Activated CD4-positive, alpha-beta T cell treated with anti-CD3 and anti-CD28 coated beads for 36 hours (primary cell): ENCODE measurements at places on chromosomes 6 and 20.

- no peak for DNase-seq
- no peak overlapping the region for H3K27ac ChIP-seq
- no peak overlapping the region for H3K4me3 ChIP-seq
- H3K36me3 ChIP-seq: peaks cover 18% of the 10 kb centered on the region
- peaks cover 48% of the 10 kb centered on the region for H3K4me1 ChIP-seq
- H3K27me3 ChIP-seq: no peaks in the 10 kb centered on the region
Observed at GRCh38 chr6:42295181-42295580, 77.5 kb upstream of the MRPS10 start.

DNA sequence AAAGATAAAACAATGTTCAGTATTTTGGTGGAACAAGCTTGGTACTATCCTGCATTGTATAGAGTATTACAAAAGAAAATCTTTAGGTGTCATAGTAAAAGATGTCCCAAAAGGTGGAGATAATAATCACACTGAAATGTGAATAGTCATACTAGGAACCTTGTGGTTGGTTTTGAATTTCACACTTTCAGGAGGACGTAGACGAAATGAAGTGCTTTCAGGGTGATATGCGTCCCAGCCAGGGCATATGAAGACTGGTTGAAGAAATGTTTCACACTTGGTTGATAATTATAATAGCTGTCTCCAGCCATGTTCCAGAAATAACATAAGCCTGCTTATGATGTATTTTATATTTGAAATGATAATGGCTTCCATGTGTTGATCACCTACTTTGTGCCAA lies 60.4 kb downstream of the SCAND1 start:
- peaks cover 9% of the 10 kb centered on the region for H3K36me3 ChIP-seq
- peaks cover 15% of the 10 kb centered on the region for H3K4me1 ChIP-seq
- no peak overlapping the region for H3K4me3 ChIP-seq
- peak; percentile 24 for DNase-seq
- no peak overlapping the region for H3K27ac ChIP-seq

DNA sequence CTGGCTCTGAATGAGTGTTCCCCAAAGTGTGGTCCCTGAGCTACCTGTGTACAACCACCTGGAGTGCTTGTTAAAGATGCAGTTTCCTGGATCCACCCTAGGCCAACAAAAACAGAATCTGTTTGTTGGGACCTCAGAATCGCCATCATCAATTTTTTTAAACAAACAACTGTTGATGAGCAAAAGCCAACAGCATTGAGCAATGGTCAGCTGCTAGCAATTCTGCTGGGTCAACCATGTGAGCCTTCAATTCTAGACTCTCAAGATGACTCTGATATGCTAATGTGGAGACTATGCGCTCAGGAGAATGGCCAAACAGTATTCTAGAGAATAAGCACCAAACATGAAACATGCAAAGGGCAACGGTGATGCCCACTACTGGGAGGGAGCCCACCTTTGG lies 64.4 kb upstream of the IYD start:
- H3K36me3 ChIP-seq: no peaks in the 10 kb centered on the region
- H3K27ac ChIP-seq: no peak overlapping the region
- no peak for DNase-seq

DNA sequence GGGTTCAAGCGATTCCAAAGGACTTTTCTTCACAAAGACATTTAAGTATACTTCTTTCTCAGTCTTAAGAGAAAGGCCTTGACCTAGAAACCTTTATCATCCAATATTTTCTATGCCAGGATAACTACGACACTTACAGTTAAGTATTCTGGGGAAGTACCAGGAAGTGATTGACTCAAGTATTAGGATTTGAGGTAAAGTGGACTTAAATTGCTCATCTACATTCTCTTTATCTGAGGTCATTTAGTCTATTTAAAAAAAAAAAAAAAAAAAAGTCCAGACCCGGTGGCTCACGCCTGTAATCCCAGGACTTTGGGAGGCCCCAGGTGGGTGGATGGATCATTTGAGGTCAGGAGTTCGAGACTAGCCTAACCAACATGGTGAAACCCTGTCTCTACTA lies 114.7 kb downstream of the ZFAND3 start:
- DNase-seq: no peak
- peaks cover 42% of the 10 kb centered on the region for H3K4me1 ChIP-seq
- peaks cover 16% of the 10 kb centered on the region for H3K36me3 ChIP-seq
- H3K4me3 ChIP-seq: no peak overlapping the region
- no peak overlapping the region for H3K27ac ChIP-seq

DNA sequence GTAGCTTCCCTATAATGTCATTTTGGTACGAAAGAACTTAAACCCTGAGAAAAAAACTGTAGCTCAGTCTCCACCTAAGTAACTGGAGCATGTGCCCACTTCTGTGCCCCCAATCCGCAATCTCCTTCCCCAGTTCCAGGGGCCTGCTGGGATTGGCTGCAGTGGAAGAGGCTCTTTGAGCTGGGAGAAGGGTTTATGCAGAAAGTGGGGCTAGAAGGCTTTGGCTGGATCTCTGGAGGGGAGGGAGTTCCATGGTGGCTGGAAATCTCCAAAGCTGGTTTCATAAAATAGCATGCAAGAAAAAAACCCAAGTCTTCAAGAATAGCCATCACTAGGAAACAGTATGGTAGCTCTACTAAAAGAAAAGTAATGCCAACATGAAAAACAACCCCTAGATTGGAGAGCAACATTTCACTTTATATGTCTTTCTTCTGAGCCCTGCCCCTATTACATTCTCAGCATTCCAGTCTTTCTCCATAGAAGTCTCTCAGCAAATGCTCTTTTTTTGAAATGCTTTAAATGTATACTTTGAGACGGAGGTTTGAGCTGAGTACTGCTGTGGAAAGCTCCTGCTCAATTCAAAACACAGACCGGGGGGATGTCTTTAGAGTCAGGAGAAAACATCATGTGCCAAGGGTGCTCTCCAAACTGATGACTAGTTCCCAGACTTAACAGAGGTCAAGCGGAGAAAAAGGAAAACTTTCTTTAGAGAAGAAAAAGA lies 36.0 kb upstream of the FOXO3 start:
- H3K27me3 ChIP-seq: no peaks in the 10 kb centered on the region
- H3K27ac ChIP-seq: no peak overlapping the region
- H3K4me1 ChIP-seq: no peaks in the 10 kb centered on the region
- no peak overlapping the region for H3K4me3 ChIP-seq
- peaks cover 2% of the 10 kb centered on the region for H3K36me3 ChIP-seq

- H3K36me3 ChIP-seq: no peaks in the 10 kb centered on the region
- H3K27me3 ChIP-seq: peaks cover 33% of the 10 kb centered on the region
- no peak overlapping the region for H3K4me3 ChIP-seq
Observed at GRCh38 chr6:29524444-29525310, 34.9 kb downstream of the UBD start.

GRCh38 chr6:150380256-150380655 lies 11.4 kb downstream of the IYD start:
- no peak for DNase-seq
- peaks cover 21% of the 10 kb centered on the region for H3K27me3 ChIP-seq
- H3K4me1 ChIP-seq: no peaks in the 10 kb centered on the region
- H3K27ac ChIP-seq: no peak overlapping the region

DNA sequence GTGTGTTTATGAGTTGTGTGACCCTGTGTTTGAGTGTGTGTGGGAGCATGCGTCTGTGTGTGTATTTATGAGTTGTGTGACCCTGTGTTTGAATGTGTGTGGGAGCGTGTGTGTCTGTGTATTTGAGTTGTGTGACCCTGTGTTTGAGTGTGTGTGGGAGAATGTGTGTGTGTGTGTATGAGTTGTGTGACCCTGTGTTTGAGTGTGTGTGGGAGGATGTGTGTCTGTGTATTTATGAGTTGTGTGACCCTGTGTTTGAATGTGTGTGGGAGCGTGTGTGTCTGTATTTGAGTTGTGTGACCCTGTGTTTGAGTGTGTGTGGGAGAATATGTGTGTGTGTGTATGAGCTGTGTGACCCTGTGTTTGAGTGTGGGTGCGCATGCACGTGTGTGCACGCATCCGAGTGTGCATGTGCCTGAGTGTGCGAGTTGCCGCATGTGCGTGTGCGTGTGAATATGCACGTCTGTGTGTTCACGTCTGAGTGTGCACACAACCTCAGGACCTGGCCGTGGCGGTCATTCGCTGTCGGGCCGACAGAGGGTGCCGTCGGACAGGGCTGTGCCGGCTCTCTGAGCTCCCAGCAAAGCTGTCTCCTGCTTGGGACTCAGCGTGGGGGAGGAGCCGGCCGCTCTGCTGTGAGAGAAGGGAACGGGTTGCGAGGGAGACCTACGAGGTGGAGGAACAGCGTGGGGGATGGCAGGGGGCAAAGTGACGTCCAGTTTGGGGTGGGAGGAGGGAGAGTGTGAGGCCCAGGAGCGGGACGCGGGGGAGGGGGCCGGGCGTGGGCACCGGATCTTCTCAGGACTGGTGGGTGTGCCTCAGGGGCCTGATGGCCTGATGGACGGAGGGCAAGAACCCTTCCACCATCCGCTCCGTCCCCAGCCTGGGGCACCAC lies 19.7 kb downstream of the SLC17A9 start:
- peak overlapping the region; percentile 4 for H3K4me3 ChIP-seq
- H3K36me3 ChIP-seq: no peaks in the 10 kb centered on the region
- peaks cover 37% of the 10 kb centered on the region for H3K27me3 ChIP-seq
- H3K27ac ChIP-seq: peak overlapping the region; percentile 11
- H3K4me1 ChIP-seq: peaks cover 16% of the 10 kb centered on the region

GRCh38 chr6:100808638-100809275 lies 72.4 kb downstream of the ASCC3 start:
- H3K36me3 ChIP-seq: peaks cover 24% of the 10 kb centered on the region
- H3K27me3 ChIP-seq: no peaks in the 10 kb centered on the region
- H3K4me1 ChIP-seq: peaks cover 15% of the 10 kb centered on the region
- no peak for DNase-seq
- no peak overlapping the region for H3K4me3 ChIP-seq

DNA sequence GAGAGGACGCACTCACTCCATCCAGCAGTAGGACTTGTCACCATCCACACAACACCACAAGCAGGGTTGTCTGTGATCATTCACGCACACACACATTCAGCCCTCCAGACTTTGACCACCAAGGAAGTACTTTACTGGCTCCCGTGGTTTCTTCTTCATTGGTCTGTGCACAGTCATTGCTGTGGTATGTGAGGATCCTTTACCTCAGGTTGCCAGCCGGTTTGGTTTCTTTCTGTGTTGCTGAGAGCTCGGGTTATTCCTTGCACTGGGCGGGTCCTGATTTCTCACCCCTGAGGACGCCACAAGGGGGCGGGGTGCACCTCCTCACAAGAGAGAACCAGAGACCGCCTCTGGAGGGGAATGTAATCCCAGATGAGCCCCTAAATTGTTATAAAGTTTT lies 11.2 kb downstream of the SLC35A1 start:
- peak; percentile 41 for DNase-seq

GRCh38 chr20:59458645-59459044 lies 145.7 kb upstream of the PHACTR3 start:
- DNase-seq: peak; percentile 18
- no peak overlapping the region for H3K4me3 ChIP-seq
- no peaks in the 10 kb centered on the region for H3K36me3 ChIP-seq

DNA sequence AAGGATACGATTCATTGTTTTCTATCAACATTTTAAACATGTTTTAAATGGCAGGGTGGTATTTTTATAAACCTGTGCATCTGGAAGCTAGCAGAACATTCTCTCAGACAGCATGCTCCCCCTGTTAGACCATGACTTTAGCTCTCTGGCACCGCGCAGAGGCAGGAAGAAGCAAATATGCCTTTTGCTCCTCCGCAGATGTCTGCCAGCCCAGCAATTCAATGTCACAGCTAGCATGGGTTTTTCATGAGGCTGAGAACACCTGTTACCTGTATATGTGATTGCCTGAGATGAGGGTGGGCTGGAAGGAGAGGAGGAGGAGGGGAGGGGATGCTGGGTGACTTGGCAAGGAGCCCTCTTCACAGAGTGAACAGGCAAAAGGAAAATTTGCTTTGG lies 6.7 kb downstream of the MTCH1 start:
- H3K36me3 ChIP-seq: peaks cover 49% of the 10 kb centered on the region
- H3K27me3 ChIP-seq: no peaks in the 10 kb centered on the region
- peak overlapping the region; percentile 55 for H3K27ac ChIP-seq
- no peak overlapping the region for H3K4me3 ChIP-seq

GRCh38 chr6:34340394-34340793 lies 52.1 kb downstream of the NUDT3 start:
- H3K4me1 ChIP-seq: peaks cover 37% of the 10 kb centered on the region
- DNase-seq: no peak
- no peaks in the 10 kb centered on the region for H3K27me3 ChIP-seq
- H3K36me3 ChIP-seq: peaks cover 18% of the 10 kb centered on the region
- H3K27ac ChIP-seq: no peak overlapping the region
- H3K4me3 ChIP-seq: no peak overlapping the region

GRCh38 chr6:134195164-134195906 lies 122.6 kb downstream of the SGK1 start:
- no peaks in the 10 kb centered on the region for H3K36me3 ChIP-seq
- no peak overlapping the region for H3K4me3 ChIP-seq
- no peak for DNase-seq
- H3K4me1 ChIP-seq: peaks cover 7% of the 10 kb centered on the region
- H3K27me3 ChIP-seq: no peaks in the 10 kb centered on the region

GRCh38 chr20:18639501-18639979 lies 51.7 kb downstream of the DTD1 start:
- no peaks in the 10 kb centered on the region for H3K27me3 ChIP-seq
- no peak overlapping the region for H3K4me3 ChIP-seq
- no peak for DNase-seq
- peaks cover 12% of the 10 kb centered on the region for H3K4me1 ChIP-seq
- no peak overlapping the region for H3K27ac ChIP-seq

DNA sequence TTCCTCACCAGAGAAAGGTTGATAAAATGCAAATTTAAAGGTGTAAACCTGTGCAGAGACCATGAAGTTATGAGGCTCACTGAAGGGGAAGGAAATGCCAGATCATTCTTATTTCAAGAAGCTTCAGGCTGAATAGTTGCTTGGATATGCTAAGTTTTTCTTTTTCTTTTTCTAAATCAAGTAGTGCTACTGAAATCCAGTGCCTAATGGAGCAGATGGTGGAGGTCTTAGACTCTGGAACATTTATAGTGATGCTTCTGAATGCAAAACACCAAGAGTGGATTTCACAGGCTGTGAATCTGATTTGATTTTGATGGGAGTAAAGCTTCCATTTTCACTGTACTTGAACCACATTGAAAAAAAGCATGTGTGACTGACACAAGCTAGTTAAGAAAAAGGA lies 151.2 kb upstream of the BEND3 start:
- H3K4me3 ChIP-seq: no peak overlapping the region
- no peaks in the 10 kb centered on the region for H3K27me3 ChIP-seq
- no peaks in the 10 kb centered on the region for H3K4me1 ChIP-seq
- no peak for DNase-seq
- H3K36me3 ChIP-seq: no peaks in the 10 kb centered on the region
